ENCODE measurements at places on chromosomes 1 and 21.
A peak's percentile ranks its signal among the peaks of the same experiment; 100 is the strongest.

GRCh38 chr21:36960676-36961284 is 5.7 kb downstream of the HLCS start:
- DNase-seq = no peak

DNA sequence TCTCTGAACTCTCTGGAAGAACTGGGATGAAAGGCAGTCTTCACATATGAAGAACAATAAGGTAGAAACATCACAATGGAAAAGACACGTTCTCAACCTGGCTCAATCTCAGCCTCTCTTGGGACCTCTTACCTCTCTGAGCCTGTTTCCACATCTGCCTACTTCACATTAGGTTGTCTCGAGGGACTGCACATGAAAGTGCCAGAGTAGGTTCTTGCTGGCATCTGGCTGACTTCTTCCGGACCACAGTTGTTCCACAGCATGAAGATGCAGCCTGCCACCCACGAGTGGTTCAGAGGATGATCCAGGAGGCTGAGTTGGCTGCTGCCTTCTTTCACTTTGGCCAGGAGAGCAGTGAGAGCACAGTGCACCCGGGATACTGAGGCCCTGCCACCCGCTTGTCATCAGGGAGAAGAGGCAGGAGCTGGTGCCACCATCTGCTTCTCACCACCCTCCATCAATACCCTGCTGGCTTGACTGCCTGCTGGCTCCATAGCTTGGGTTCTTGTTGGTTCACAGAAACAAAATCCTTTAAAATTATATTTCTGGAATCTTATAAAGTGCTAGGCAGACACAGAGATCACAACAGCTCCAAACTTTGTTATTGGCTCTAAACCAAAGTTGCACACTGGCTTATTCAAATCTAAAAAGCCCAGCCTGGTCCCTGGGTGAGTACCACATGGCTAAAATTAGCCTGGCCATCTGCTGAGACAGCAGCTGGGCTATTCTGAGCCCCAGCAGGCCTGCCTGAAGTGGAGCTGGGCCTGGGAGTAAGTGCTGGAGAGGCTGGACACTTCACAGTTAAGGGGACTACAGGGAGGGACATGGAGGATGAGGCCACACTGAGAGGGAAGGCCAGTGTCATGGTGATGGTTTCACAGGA is 46.9 kb upstream of the LIN9 start:
- DNase-seq = no peak

DNA sequence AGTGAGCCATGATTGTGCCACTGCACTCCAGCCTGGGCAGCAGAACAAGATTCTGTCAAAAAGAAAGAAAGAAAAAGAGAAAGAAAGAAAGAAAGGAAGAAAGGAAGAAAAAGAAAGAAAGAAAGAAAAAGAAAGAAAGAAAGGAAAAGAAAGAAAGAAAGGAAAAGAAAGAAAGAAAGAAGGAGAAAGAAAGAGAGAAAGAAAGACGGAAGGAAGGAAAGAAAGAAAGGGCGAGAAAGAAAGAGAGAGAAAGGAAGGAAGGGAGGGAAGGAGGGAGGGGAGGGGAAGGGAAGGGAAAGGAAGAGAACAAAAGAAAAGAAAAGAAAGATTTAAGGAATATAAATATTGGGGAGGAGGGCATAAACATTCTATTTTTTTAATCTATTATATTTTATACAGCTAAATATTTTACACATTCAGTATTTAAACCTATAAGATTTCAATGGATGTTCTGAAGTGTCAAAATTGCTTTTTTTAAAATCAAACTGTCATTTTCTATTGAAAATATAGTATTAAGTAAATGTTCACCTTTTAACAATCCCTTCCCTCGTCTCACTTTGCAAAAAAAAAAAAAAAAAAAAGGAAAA is 6.8 kb upstream of the JAK1 start:
- no peak for DNase-seq

DNA sequence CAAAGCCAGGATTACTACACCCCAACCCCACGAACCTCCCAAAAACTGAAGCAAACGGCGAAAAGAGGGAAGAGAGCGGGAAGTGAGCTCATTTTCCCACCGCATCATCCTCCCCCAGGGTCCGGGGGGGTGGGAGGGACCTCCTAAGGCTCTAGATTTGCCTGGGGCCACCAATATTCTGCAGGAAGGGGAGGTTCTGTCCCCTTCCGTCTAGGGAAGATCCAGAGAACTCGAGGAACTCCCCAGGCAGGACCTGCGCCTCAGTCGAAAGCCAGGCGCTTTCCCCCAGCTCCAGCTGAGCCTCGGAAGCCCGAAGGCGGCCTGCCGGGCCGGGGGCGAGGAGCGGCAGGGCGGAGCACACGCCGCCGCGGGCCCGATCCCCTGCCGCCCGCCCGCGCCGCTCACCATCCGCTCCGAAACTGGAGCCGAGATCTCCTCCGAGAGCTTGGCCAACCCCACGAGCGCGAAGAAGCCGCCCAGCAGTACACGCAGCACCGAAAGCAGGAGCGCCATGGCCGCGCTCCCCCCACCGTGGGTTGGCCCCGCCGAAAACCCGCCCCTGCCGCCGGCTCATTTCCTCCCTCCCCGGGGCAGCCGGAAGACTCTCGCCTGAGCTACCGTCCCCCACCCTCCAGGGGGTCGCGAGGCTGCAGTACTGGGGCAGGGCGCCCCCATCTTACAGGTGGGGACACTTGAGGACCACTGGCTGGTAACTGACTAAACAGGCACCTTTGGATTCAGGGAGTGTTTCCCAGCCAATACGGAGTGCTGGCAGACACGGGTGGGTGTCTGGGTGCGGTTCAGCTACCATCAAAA is at the start of gene TMEM35B:
Gene TMEM35B (minus strand): TSS at position 555 of the 816 bp plus-strand sequence. CDS start 42 bp downstream, at position 513.
- peak; percentile 62 for DNase-seq

GRCh38 chr1:30320581-30320890 is 402.8 kb downstream of the MATN1 start:
- no peak for DNase-seq

- no peak for DNase-seq
These were observed 38.6 kb upstream of the COL6A1 start for GRCh38 chr21:45942755-45943629.

DNA sequence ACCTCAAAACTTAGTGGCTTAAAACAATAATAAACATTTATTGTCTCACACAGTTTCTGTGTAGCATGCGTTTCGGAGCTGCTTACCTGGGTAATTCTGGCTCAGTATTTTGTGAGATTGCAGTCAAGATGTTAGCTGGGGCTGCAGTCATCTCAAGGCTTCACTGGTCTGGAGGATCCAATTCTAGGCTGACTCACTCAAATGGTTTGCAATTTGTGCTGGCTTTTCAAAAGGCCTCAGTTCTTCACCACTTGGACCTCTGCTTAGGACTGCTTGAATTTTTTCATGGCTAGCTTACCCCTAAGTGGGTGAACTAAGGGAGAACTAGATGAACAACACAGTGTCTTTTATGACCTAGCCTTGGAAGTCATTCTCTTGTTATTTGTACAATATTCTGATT is 21.0 kb downstream of the XPR1 start:
- no peak for DNase-seq

- no peak for DNase-seq
These were observed 545.2 kb upstream of the BRINP3 start for GRCh38 chr1:191022856-191023255.

GRCh38 chr1:28062806-28063205 is 25.6 kb downstream of the EYA3 start:
- DNase-seq = no peak

GRCh38 chr1:241357366-241358340 is 648 bp upstream of the RGS7 start:
- no peak for DNase-seq

GRCh38 chr1:94917251-94917650 is 9.7 kb downstream of the CNN3 start:
- no peak for DNase-seq

DNA sequence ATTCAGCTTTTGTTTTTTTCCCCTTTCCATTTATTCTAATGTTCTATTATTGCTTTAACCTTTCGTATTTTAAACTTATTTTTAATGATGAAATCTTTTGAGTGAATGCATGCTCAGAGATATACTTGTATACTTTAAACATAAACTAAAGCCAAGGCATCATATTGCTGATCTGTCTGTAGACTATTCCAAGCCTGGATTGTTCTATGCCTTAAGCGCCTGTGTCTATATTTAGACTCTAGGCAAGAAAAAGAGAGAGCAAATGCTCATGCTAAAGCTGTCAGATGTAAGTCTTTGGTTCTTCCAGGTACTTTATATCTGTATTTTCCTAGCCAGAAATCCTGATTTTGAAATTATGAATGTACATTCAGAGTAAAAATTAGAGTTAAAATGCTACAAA is 14.4 kb downstream of the SH3GLB1 start:
- no peak for DNase-seq

DNA sequence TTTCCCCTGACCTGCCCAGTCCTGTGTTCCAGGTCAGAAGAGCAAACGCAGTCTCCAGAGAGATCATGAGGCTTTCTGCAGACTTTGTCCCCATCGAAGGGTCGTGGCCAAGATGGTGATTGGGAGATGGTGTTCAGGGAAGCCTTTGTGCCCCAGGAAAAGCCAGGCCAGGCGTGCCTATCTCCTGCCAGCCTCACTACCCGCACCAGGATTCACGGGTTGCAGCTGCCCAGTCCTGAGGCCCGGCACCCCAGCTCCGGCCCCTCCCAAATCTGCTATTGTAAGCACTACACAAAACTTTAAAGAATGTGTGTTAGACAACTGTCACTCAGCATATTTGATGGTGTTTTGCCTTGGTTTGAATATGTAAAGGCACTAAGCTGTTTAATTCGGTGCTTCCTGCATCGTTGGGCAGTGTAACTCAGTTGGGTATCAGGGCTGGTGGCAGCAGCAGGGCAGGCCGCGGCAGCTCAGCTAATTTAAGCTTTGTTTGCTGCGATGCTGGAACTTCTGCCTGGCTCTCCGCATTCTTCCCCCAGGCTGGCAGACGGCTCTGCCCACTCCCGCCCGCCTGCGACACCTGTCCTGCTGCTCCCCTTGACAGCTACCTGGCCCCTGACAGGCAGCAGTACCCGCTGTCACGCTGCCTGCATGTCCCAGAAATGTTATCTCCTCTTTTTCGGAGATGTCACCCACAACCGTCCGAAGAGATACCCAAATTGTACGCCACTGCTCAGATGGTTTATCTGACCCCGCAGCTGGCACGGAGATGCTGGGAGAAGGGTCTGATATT is 209.0 kb upstream of the VAMP3 start:
- no peak for DNase-seq

DNA sequence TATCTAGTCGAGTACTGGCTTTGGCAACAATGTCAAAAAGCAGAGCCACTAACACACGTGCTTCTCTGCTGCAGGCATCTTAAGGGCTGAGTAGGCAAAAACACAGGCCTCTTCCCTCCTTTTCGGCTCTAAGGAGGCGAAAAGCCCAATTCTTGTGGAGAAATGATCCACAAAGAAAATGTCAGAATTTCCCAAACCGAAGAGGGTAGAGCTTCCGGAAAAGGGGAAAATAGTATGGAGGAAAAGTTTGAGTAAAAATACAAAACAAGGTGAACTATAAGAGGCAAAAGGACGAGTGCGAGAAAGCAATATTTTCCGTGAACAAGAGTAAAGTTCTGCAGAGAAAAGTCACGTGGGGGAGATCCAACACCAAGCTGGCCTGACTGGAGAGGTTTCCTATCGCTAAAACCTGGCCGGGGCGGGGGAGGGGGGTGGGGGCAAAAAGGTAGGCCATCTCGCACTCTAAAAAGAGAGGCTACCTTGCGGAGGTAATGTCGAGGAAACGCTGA is 551 bp downstream of the ZRANB2 start:
- DNase-seq = no peak

GRCh38 chr1:227944090-227944930 is 3.4 kb downstream of the WNT9A start:
- no peak for DNase-seq

- DNase-seq = no peak
These were observed 63.3 kb downstream of the PLPP3 start for GRCh38 chr1:56515898-56516538.

DNA sequence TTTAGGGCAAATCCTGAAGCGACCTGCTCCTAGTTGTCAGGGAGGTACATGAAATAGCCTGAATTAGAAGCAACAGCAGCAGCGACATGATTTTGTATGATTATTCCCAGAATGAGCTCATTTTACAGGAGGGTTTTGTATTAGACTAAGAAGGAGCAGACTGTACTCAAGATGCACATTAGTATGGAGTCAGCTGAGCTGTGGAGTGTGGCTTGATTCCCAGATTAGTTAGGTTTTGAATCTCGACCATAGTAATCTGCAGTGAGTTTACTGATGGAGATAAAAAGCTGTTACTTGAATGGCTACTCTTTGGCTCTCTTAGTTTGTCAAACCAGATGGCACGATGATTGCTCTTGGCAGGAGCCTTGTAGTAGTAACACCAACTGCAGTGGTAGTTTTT is 143.1 kb downstream of the PHTF1 start:
- no peak for DNase-seq

GRCh38 chr1:83086346-83086745 is 912.6 kb downstream of the TTLL7 start:
- DNase-seq = no peak

- DNase-seq = no peak
These were observed 6.8 kb downstream of the PRDM16 start for GRCh38 chr1:3075666-3076362.

DNA sequence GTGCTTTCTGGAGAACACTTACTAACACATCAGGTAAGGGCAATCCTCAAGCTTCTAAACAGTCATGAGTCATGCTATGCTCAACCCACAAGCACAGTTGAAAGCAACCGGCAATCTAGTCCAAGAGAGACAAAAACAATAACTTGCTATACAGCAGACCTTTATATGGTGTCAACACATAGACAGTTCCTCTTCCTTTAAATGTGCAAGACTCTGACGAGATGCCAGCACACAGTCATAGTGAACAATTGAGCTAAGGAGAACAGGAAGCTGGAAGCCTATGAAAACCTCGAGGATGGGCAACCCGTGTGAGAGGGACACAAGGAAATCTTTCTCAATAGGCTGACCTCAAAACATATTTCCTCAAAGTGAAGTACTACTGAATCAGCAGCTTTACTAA is 5.3 kb downstream of the ADIPOR1 start:
- no peak for DNase-seq

DNA sequence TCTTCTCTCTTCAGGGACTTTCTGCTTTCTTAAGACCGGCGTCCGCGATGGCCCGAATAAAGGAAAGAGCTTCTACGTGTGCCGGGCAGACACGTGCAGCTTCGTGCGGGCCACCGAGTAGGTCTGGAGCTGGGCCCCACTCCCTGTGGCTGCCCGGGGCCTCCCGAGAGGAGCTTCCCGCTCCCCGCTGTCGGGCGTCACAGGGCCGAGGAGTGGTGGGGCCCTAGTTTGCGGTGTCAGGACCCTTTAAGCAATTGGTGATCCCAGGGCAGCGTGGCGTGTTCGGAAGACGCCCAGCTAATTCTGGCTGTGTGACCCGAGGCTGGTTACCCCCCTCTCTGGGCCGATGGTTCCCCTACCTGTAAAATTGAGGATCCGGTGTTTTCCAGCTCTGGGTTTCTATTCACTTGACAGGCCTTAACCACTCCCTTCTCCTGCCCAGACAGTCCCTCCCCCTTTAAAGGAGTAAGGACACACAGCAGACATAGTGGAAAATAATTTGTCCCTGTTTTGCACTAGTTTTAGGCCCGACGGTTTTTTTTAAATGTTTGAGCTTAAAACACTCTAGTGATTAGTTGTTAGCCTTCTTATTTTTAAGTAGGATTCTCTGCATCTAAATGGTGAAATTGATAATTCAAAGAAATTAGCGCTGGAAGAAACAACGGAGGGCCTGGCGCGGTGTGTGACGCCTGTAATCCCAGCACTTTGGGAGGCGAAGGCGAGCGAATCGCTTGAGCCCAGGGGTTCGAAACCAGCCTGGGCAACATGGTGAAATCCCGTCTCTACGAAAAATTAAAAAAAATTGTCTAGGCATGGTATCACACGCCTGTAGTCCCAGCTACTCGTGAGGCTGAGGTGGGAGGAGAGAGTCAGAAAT is 553 bp downstream of the TTF2 start:
- no peak for DNase-seq

Measured in stimulated activated CD8-positive, alpha-beta memory T cell treated with anti-CD3 and anti-CD28 coated beads, Interleukin-4, amount 100 ng/mL, for 1 hour (primary cell).